ENCODE measurements at places on chromosomes 6 and 20. TPM values are rescaled to one million over a fixed set of nuclear protein-coding genes. Genes with fewer than 3 reads are reported as not detected.

The IPCEF1 gene
- total RNA-seq: 61.5 TPM

DNA sequence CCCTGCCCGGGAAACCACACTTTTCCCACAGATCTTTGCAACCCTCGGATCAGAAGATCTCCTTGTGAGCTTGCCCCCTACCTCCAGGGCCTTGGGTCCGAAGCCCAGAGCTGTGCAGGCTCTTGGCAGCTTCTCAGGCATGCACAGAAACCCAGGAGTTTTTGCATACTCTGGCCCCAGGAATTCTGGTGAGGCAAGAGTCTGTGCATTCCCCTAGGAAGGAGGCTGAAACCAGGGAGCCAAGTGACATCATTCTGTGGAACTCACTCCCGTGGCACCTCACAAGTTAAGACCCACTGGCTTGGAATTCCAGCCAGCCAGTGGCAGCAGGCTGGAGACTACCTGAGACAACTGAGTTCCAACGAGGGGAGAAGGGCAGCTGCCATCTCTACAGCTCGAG lies 100.1 kb downstream of the TNFRSF21 start:
- peaks cover 2% of the 10 kb centered on the region for H3K4me1 ChIP-seq
- DNase-seq: no peak
- no peak overlapping the region for H3K27ac ChIP-seq
- H3K27me3 ChIP-seq: no peaks in the 10 kb centered on the region
- H3K4me3 ChIP-seq: no peak overlapping the region

- peak overlapping the region; percentile 85 for H3K27ac ChIP-seq
- H3K4me1 ChIP-seq: peaks cover 57% of the 10 kb centered on the region
- peak overlapping the region; percentile 78 for H3K4me3 ChIP-seq
- peak; percentile 58 for DNase-seq
Observed at GRCh38 chr6:31822036-31822821, 5.3 kb upstream of the HSPA1B start.

GRCh38 chr6:28988536-28989311 lies 16.4 kb downstream of the ZNF311 start:
- H3K4me1 ChIP-seq: no peaks in the 10 kb centered on the region
- peak overlapping the region; percentile 61 for H3K4me3 ChIP-seq
- H3K36me3 ChIP-seq: no peaks in the 10 kb centered on the region
- H3K27me3 ChIP-seq: peaks cover 36% of the 10 kb centered on the region
- DNase-seq: peak; percentile 64

The AFDN gene
- 30.3 TPM for total RNA-seq

- H3K27ac ChIP-seq: no peak overlapping the region
- no peak overlapping the region for H3K4me3 ChIP-seq
- H3K27me3 ChIP-seq: no peaks in the 10 kb centered on the region
Observed at GRCh38 chr6:106609699-106610098, 19.6 kb downstream of the RTN4IP1 start.

The MSH5 gene
- total RNA-seq: 13.7 TPM

DNA sequence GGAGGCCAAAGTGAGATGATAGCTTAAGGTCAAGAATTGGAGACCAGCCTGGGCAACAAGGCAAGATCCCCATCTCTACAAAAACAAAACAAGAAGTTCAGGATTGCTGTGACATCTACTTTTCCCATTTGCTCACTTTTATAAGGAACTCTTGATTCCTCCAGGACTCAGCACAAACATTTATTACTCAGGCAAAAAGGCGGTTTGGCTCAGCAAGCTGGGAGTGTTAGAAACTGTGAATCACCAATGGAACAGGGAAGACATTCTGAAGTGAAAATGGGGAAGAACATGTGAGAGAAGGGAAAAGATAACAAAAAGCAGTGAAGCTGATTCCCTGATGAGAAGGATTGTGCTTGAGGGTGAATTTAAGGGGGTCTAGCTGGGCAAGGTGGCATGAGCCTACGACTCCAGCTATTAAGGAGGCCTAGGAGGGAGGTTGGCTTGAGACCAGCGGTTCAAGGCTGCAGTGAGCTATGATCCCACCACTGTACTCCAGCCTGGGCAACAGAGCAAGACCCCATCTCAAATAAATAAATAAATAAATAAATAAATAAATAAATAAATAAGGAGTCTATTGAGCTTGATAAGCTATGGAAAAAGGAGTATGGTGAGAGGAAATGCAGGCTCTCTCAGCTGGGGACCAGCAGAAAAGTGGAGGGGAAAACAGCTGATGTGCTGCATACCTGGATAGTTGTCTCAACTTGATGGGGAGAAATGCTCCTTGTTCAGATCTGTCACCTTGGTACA lies 65.4 kb upstream of the HDDC2 start:
- no peak overlapping the region for H3K4me3 ChIP-seq
- H3K27ac ChIP-seq: no peak overlapping the region
- no peaks in the 10 kb centered on the region for H3K27me3 ChIP-seq

- no peak overlapping the region for H3K4me3 ChIP-seq
- no peak for DNase-seq
- H3K36me3 ChIP-seq: no peaks in the 10 kb centered on the region
- no peaks in the 10 kb centered on the region for H3K4me1 ChIP-seq
Observed at GRCh38 chr6:19070520-19070919, 683.4 kb downstream of the RNF144B start.

DNA sequence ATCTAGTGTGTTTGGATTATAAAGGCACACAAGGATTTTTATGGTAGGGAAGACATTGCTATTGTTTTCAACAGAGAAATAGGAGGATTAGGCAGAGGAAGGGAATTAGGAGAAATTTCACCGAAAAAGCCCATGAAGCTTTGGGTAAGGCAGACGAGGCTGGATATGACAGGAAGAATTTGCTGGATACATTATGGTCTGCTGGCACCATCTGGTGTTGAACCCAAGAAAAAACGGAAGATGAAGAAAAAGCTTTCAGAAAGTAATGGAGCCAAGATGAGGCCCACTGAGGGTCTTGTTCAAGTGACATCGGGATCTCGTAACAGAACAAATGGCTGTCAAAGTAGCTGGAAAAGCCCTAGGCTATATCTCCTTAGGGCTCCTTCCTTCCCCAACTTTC lies 56.5 kb downstream of the OR2J2 start:
- H3K36me3 ChIP-seq: no peaks in the 10 kb centered on the region
- H3K4me1 ChIP-seq: no peaks in the 10 kb centered on the region
- no peak overlapping the region for H3K27ac ChIP-seq
- H3K4me3 ChIP-seq: no peak overlapping the region
- no peak for DNase-seq

The HNF4A gene
- 0.32 TPM for total RNA-seq

DNA sequence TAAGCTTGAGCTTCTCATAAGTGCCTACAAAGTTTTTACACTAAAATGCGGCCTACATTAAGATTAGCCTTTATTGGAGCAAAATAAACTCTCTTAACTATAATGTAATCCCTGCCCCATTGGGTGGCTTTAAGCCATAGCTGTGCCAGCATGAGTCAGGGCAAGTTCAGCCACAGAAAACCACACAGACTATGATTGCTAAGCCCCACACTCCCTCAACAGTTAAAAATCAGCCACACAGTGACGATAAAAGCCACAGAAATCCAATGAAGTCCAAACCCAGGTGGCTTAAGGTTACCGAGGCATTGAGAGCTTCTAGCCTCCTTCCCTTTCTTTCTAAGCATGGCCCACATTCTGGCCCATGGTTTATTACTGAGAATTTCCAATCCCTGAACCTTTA lies 61.6 kb downstream of the GRM1 start:
- H3K4me3 ChIP-seq: no peak overlapping the region
- H3K27me3 ChIP-seq: no peaks in the 10 kb centered on the region
- no peak for DNase-seq
- no peak overlapping the region for H3K27ac ChIP-seq

- no peaks in the 10 kb centered on the region for H3K4me1 ChIP-seq
- DNase-seq: no peak
- H3K27me3 ChIP-seq: no peaks in the 10 kb centered on the region
- H3K4me3 ChIP-seq: no peak overlapping the region
Observed at GRCh38 chr6:115901896-115902295, 158.8 kb downstream of the FRK start.

- no peaks in the 10 kb centered on the region for H3K4me1 ChIP-seq
- H3K36me3 ChIP-seq: no peaks in the 10 kb centered on the region
- H3K4me3 ChIP-seq: no peak overlapping the region
- peaks cover 9% of the 10 kb centered on the region for H3K27me3 ChIP-seq
- H3K27ac ChIP-seq: no peak overlapping the region
Observed at GRCh38 chr6:41392246-41392645, 56.8 kb downstream of the NCR2 start.

Measured in T-cell (primary cell).